ENCODE measurements at places on chromosomes 7 and 10.

GRCh38 chr10:87504307-87504639, 420 bp upstream of the MINPP1 start:
- DNase-seq = no peak

DNA sequence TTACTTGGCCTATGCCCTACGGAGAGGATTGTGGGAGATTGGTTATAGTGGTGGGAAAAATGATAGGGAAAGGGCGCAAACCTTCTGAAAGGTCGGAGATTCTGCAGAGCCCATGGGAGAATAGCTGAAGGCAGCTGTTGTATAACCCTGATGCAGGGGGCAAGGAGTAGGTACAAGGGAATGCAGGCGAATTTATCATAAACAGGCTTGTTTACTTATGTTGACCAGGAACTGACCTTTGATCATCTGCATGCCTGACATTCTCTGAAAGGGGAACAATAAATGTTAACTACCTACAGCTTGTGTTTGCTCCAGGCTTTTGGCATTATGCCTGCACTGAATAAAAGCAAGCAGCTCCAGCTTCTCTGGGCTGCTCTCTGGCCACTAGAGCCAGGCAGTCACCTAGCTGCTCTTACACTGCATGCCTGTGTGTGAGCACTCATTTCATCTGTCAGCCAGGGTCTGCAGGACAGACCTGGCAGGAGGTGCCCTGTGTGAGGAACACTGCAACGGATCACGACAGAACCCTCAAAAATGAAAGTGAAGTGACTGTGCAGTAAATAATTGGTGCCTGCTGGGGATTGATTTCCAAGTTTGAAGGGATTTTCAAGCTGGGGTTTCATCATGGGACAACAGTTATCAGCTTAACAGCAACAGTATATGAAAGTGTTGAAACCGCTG, 31.1 kb upstream of the ABCA13 start:
- no peak for DNase-seq

DNA sequence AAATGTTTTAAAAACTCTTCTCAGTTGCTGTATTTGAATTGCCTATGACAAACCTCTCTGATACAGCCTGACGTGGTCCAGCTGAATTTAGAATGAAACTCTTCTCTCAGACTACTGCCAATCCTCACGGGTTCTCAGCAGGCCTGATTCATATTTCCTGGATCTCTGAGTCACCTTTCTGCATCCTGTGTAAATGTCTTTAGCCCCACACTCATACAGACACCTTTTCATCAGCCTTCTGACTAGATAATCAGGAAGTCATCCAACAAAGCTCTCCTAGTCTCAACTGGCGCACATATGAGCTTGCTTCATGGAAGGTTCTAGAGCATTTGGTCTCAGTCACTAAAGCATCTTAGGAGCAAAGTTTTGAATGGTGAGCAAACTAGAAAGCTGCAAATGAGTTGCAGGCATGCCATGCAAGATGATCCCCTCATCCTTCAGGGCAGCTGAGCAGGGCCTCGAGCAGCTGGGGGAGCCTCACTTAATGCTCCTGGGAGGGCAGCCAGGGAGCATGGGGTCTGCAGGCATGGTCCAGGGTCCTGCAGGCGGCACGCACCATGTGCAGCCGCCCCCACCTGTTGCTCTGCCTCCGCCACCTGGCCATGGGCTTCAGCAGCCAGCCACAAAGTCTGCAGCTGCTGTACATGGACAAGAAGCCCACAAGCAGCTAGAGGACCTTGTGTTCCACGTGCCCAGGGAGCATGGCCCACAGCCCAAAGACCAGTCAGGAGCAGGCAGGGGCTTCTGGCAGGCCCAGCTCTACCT, 182.8 kb downstream of the ARHGAP12 start:
- no peak for DNase-seq

DNA sequence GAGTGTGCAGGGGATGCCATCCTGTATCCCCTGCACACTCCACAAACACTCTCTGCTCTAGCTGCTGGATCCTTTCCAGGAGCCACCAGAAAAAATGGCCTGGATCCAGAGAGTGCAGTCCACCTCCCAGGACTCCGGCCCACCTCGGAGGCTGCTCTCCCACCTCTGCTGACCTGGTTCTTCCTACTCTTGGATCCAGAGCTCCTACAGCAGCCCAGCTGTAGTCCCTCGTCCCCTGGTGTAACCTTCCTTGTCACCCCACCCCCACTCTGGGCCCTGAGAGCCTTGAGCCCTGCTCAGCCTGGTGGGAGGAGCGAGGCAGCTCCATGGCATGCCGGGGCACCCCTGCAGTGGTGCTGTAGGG, 54.4 kb downstream of the GOLGA7B start:
- DNase-seq = no peak

DNA sequence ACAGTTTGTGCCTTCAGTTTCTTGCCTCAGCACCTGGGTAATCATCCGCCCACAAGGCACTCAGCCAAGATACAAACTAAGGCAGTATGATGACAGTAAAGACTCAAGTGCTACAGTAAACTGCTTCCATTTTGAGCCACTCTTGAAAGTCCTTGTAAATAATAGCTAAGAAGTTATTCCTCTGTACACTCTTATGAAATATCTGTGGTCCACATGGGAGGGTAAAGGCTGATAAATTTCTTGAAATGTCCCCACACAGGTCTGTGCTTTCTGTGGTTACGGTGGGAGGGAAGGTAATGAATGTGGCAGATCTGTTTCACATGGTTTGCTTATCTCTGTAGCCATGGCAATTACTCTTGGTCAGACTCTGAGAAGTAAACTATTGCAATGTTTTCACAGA, 551.0 kb upstream of the ZWINT start:
- no peak for DNase-seq

GRCh38 chr7:134828361-134828760, 48.9 kb downstream of the CALD1 start:
- DNase-seq = no peak

- DNase-seq = no peak
Observed at GRCh38 chr10:71025535-71025934, 137.2 kb upstream of the PCBD1 start.

DNA sequence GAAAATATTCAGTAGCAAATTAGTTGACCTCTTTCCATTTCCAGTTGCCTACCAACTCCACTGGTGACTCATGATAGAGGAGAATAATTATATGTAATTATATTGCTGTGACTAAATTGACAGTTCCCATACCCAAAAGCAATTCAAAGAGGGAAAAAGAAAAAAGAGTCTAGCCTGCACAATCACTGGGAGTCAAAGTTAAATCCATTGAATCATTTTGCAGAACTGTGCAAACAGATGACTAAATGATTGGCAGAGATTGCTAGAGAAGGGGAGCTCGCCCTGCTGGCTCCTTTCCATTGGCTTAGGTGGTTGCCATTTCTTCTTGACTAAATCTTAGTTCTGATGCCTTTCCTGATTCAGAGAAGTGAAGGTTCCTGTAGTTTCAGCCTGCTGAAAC, 1228.6 kb upstream of the SORCS1 start:
- no peak for DNase-seq

DNA sequence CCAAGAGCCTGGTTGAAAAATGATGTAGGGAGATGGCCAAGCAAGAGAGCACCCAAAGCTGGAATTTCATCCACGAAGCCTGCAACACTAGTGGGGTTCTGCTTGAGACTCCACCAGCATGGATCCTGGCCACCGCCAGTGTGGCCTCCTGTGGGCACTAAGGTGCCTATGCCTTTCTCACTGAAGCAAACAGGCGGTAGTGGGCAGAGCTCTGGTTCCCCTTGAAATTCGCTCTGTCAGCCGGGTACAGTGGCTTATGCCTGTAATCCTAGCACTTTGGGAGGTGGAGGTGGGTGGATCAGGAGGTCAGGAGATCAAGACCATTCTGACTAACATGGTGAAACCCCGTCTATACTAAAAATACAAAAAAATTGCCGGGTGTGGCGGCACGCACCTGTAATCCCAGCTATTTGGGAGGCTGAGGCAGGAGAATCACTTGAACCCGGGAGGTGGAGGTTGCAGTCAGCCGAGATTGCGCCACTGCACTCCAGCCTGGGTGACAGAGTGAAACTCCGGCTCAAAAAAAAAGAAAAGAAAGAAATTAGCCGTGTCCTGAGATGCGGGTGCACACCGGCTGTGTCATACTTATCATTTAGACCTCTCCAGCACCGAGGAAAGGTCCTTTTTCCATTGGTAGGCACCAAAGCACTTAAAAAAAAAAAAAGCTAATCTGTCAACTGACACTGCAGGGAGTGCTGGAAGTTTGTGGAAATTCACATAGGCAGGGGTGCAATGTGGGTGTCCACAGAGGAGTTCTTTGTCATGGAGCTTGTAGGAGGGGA, 28.3 kb downstream of the CCM2 start:
- DNase-seq = no peak

DNA sequence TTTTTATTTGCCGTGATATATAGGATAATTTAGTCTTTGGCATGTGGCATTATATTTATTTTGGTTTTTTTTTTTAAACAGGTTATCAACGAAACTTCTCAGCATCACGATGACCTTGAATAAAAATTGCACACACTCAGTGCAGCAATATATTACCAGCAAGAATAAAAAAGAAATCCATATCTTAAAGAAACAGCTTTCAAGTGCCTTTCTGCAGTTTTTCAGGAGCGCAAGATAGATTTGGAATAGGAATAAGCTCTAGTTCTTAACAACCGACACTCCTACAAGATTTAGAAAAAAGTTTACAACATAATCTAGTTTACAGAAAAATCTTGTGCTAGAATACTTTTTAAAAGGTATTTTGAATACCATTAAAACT, 9.1 kb downstream of the VIM start:
- no peak for DNase-seq

GRCh38 chr10:113524539-113525490, 28.0 kb upstream of the HABP2 start:
- no peak for DNase-seq

- DNase-seq = no peak
Observed at GRCh38 chr10:74156919-74157289, 5.9 kb downstream of the ADK start.

DNA sequence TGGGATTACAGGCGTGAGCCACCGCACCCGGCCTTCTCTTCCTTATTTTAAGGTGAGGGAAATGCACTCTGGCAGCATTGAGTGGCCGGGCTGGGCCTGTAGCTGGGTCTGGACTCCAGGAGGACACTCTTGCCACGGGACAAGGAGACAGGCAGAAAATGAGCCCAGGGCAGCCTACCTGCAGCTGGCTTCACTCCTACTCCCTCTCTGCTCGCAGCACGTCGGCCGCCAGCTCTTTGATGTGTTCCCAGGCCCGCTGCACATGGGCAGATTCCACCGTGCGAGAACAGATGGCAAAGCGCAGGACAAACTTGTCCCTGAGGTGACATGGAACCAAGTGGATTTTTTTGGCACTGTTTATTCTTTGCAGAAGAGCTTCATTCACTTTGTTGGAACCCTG, 12.9 kb upstream of the FIGNL1 start:
- no peak for DNase-seq

DNA sequence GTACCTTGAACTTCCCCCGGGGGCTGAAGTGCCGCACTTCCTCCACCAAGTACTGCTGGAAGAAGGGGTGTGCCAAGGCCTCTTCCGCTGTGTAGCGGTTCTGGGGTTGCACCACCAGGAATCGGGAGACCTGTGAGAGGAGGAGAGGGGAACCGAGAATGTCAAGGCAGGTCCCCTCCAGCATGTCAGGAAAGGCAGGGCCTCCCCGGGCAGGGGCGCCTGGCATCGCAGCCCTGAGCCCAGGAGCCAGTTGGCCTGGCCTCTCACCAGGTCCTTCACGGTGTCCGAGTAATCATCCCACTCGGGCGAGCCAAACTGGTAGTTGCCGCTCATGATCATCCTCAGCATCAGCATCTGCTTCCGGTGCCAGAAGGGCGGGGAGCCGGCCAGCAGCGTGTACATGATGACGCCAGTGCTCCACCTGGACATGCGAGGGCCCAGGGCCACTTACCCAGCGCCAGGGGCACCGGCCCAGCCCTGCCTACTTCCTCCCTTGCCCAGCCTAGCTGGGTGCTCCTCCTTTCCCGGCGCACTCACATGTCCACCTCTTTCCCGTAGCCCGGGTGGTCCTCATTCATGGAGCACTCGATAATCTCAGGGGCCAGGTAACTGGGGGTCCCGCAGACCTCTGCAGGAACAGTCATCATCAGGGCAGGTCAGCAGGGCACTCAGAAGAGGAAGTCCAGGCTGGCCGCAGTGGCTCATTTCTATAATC, 11.0 kb downstream of the PHKG1 start:
- DNase-seq = no peak

DNA sequence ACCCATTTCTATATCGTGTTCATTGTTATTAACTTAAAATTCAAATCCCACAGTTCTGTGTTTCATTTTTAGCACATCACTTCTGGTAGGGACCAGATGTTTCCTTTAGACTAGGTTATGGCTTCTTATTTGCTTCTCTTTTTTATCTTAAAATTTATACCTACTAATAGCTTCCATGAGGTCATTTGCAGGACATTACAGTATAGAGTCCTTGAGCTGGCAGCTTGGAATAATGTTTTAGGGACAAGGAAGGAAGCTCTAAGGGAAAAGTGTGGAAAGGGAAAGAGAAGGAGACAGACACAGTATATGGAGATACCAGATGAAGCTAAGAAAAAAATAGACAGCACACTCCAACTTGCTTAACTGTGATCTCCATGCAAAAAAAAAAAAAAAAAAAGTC, 48.8 kb upstream of the CD36 start:
- no peak for DNase-seq

GRCh38 chr7:36276428-36277248, 113.0 kb upstream of the ANLN start:
- no peak for DNase-seq

DNA sequence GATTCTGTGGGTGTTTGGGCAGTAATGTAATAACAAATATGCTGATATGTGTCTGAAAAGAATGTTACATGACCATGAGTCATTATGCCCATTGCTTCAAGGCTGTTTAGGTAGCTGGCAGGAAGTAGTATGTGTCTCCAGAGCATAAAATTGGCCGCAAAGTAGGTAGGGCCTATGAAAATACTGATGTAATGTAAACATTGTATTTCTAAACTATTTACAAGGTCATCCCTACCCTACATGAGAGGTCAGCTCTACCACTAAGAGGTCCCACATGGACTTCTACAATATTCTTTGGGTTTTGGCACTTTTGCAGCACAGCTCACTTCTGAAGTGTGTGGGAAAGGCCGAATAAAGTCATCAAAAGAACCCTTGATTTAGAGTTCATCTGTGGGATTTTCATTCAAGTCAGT, 301.9 kb downstream of the AHR start:
- no peak for DNase-seq

DNA sequence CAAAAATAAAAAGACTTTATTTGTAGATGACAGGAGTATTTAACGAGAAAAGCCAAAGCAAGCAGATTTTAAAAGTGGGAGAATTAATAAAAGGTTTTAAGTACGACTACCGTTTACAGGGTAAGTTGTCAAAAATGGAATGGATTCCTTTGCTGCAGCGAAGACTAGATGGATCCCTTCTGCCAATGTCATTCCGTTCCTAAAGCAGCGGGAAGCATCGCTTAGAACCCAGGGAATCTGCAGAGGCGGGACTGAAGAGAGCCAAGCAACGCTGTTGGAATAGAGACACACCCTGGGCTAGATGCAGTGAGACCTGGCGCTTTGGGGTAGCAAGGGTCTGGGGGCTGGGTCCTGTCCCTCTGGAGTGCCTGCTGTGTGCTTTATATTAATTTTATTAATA, 303.1 kb upstream of the MKI67 start:
- DNase-seq = no peak
